ENCODE measurements at places on chromosomes 3 and 15.

DNA sequence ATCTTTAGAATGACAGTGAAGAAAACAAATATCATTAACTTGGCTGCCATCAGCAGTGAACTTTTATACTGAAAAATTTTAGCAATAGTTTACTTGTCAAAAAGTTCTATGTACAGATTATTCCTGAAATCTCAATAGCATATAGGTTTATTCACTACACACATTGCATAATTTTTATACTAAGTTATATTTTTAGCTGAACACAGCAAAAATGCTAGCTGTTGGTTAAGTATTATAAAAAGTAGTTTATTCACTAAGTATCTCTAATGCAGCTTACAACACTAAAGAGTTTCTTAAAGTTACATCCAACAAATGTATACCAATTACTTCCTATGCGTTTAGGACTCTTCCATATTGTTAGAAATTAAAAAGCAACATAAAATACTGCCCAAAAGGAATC is 131.9 kb downstream of the SCAPER start:
- no peak for DNase-seq

GRCh38 chr3:187966636-187967406 is 187.1 kb upstream of the LPP start:
- no peak for DNase-seq

- no peak for DNase-seq
Measured at GRCh38 chr15:27114473-27114872, 143.5 kb downstream of the GABRG3 start.

GRCh38 chr3:95265129-95265528 is 1202.3 kb downstream of the NSUN3 start:
- no peak for DNase-seq

DNA sequence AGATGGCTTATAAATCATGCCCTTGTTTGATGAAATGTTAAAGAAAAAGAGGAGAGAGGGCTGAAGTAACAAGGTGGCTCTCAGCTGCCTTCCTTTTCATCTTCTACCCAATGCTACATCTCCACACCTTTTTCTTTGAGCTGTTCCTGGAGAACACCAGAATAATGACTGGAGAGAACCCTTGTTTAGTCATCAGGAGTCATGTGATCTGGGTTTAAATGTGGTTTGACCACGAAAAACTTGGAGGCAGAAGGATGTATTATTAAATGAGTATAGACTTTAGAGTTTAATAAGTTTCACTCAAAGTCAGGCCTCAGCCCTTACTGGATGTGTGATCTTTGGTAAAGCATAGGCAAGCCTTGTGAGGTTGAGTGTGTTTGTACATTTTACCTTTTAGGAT is 230.3 kb upstream of the TBL1XR1 start:
- no peak for DNase-seq

DNA sequence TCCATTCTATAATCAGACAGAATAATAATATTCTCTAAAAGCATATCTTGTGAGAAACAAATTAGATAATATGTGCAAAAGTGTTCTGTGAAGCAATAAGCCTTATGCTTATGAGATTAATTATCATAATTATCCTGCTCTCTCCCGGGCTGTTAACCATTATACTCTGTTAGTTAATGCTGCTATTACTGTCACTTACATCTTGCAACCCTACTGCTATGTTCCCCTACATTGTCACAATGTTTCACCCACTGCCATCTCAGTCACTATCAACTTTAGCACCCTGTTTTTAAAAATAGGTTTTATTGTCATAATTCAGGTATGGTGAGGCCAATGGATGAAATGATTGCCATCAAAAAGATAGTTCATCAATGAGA is 15.2 kb upstream of the KLHL24 start:
- no peak for DNase-seq

DNA sequence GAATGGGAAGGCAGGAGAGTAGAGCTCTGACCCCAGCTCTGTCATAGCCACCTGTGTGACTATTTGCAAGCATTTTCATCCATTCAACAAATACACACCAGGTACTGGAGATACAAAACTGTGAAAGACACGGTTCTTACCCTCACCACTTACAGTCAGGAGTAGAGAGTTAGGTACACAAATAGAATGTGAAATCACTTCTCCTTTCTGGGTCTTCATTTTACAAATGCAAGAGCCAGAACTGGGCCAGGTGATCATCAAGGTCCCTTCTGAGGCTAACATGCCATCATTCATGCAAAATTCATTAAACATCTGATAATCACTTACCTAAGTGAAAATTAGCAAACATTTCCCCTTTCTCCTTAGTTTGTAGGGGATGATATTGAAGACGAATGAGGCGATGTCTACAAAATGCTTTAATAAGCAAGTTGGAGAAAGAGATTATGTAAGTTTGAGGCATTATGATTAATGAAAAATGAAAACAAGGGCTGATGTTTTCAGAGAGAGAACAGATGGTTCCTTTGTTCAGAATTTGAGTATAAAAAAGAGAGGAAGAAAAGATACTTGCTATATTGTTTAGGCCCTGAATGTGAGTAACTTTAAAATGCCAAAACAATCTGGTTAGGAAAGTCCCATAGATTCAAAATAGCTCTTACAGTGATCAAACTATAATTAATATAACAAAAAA is 88.6 kb downstream of the LPP start:
- no peak for DNase-seq

DNA sequence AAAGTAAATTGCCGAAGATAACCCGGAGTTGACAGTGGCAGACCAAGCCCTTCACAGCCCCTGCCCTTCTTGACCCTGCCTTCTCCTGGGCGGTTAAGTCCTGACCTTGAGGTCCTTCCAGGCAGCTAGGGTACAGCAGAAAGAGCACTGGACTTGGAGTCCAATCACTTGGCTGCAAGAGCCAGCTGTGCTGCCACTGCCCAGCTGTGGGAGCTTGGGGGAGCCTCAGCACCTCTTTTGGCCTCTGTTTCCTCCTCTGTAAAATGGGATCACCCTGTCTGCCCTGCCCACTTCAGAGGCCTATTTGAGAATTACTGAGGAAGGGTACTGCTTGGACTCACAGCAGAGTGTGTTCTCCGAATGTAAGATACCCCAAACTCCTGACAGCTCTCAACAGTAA is 66.2 kb upstream of the SMAD6 start:
- no peak for DNase-seq

DNA sequence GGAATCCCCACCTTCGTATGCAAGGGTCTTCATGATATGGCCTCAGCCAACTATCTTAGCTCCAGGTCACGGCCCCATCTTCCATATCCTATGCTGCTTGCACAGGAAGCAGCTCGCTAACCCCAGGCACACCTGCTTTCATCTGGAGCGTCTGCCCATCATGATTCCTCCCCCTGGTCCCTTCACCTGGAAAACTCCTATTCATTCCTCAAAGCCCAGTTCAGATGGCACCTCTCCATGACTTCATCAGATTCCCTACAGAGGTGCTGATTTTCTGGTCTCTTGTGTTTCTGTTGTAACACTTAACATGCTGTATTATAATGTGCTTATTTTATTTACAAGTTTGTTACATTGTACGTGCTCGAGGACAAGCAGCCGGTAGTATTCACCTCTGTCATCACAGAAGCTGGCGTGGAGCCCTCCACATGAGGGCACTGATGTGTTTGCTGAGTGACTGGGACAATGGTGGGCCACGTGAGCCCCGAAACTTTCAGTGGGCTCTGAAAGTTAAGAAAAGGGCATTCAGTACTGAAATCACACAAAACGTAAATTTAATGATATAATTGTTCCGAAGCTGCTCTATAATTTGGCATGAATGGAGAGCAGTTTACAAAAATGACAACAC is 16.2 kb downstream of the MUC20 start:
- no peak for DNase-seq

- no peak for DNase-seq
Measured at GRCh38 chr15:60652245-60652644, 173.3 kb upstream of the ICE2 start.

GRCh38 chr3:73148682-73149081 is 87.2 kb downstream of the EBLN2 start:
- DNase-seq: no peak

GRCh38 chr3:49607105-49607591 is 52.9 kb downstream of the BSN start:
- no peak for DNase-seq

- DNase-seq: no peak
Measured at GRCh38 chr15:51585986-51586385, 36.6 kb downstream of the DMXL2 start.

GRCh38 chr3:134327594-134327975 is 46.7 kb downstream of the AMOTL2 start:
- DNase-seq: no peak

- no peak for DNase-seq
Measured at GRCh38 chr15:25682340-25682739, 180.8 kb downstream of the ATP10A start.

DNA sequence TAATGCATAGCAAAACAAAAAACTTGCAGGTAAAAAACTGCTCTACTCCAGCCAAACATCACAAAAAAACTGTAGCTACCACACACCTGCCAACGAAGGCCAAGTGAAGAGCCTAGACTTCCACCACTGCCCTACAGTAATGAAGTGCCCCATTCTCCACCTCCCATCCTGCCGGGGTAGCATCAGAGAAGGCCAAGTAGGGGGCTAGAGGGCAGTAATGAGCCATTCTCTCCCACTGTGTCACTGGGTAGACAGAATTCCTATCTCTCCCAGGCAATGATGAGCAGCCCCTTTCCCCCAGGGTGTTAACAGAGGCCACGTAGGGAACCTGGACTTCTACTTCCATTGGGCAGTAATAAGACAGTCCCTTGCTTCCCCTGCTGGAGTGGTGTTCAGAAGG is 9.5 kb downstream of the SEC22C start:
- DNase-seq: no peak

GRCh38 chr3:23991683-23992628 is 46.9 kb downstream of the NR1D2 start:
- DNase-seq: no peak
